ENCODE measurements at places on chromosomes 11 and 22. TPM values are rescaled to one million over a fixed set of nuclear protein-coding genes. Genes with fewer than 3 reads are reported as not detected.

The CARS1 gene
- 46.5 TPM for total RNA-seq

The SOX10 gene
- total RNA-seq = 0.17 TPM

DNA sequence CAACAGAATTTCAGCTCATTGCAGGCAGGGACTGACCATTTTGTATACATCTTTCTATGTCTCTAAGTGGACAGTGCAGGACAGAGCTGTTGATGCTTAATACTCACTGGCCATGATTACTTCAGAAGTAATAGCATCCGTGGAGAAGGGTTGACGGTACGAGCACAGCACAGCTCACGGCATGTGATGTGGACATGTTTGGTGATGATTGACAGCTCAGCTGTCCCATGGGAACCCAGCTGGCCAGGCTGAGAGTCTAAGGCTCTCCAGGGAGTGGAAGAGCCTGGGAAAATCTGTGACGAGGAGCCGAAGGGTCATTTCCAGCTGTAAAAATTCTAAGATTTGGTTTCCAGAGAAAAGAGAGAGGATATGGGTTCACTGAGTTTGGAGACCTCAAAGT, 198.2 kb downstream of the SNX19 start:
- no peak for DNase-seq
- H3K4me1 ChIP-seq = no peaks in the 10 kb centered on the region
- no peaks in the 10 kb centered on the region for H3K36me3 ChIP-seq

DNA sequence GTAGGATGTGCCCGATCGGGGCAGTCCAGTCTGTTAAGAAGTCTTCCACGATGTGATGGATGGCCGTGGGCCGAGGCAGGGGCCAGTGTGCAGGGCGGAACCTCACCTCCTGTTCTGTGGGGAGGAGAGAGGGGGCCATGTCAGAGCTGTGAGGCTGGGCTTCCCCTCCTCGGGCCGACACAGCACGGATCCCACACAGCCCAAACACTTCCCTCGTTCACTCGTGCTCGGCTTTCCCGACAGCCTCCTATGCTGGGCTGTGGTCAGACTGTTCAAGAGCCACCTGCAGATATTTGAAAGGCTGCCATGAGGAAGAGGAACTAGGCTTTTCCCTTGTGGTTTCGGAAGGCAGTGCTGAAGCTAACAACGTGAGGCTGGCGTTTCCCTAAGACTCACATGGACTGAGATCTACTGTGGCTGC, 12.3 kb upstream of the TXN2 start:
- H3K4me3 ChIP-seq = no peak overlapping the region
- H3K27ac ChIP-seq = no peak overlapping the region
- H3K27me3 ChIP-seq = no peaks in the 10 kb centered on the region
- DNase-seq = peak; percentile 17
- H3K4me1 ChIP-seq = no peaks in the 10 kb centered on the region

DNA sequence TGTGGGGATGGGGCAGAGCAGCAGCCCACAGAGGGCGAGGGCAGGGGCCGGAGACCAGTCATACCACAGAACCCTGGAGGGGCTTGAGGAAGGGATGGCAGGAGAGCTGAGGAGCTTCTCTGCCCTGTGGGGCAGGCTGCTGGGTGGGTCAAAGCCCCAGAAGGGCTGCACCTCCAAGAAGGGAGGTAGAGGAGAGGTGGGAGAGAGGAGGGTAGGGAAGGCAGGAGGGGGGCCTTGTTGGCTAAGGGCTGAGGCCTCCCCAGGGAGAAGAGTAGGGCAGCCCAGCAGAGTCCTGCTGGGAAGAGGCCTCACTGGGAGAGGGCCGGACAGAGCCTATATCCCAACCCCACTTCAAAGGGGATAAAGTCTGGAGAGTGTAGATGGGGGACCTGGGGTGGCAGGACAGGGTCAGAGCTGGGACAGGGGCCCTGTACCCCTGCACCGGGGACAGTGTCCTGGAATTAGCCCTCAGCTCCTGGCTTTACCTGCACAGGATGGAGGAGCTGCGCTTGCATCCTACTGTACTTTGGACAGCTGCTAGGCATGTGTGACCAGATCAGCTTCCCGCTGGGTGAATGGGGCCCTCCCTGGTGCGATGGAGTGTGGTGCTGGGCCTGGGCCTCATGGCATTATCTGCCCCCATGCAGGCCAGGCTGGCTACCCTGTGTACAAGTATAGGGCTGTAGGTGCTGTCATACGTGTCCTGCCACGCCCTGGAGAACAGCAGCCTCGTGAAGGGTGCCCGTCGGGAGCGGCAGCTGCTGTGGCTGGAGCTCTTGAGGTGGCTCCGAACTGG, 7.3 kb downstream of the DGCR6L start:
- H3K27me3 ChIP-seq = no peaks in the 10 kb centered on the region
- H3K27ac ChIP-seq = no peak overlapping the region
- H3K4me3 ChIP-seq = no peak overlapping the region
- H3K36me3 ChIP-seq = no peaks in the 10 kb centered on the region

DNA sequence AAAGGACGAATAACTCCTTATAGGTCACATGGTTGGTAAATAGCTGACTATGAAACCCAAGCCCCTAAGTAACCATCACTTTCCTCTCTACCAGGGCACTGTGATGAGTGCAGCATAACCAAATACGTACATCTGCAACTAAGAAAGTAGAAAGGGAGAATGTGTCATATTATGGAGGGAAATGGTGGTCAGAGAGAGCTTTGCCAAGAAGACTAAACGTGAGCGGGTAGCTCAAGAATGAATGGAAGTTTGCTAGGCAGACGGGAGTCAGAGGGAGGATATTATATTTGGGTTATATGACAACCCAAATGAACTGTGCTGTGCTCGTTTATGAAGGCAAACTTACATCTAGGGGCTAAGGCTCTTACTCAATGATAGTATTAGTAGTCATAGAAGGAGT, 537.3 kb downstream of the OPCML start:
- H3K27me3 ChIP-seq = peaks cover 3% of the 10 kb centered on the region
- H3K36me3 ChIP-seq = no peaks in the 10 kb centered on the region
- H3K27ac ChIP-seq = no peak overlapping the region
- H3K4me1 ChIP-seq = no peaks in the 10 kb centered on the region
- no peak for DNase-seq

The ST3GAL4 gene
- total RNA-seq = 6.9 TPM

The OR52K2 gene
- not detected for total RNA-seq

The SCGB1C1 gene
- not detected for total RNA-seq

DNA sequence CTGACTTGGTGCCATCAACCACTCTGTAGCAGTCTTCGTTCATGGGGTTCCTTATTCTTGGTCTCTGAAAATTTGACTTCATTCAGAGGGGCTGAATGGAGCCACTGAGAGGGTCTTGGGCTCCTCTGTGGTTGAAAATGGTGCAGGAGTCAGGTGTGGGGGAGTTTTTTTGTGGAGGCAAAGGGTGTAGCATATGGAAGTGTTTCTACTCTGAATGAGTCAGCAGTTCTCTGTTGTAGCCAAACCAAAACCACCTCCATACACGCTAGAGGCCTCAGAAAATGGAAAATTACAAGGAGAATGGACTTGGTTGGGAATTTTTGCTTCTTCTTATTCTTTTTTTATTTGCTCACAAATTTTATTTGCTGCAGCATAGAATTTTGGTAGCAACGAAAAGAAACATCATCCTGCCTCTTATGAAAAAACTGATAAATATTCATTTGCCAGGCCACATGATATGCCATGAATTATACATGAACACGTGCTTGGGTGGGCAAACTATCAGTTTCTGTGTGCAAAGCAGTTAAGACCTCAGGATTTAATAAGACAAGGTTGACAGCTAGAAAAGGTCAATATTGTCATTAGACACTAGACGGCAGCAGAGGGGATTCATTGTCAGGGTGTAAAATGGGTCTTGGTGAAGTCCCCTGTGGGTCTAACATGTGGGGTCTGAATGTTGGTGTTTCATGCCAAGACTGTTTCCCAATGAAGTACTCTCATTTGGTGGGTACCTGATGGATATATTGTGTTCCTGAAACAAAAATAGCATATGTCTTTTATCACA, 111.7 kb downstream of the MYO18B start:
- peak overlapping the region; percentile 72 for H3K27ac ChIP-seq
- no peaks in the 10 kb centered on the region for H3K27me3 ChIP-seq
- no peaks in the 10 kb centered on the region for H3K4me1 ChIP-seq
- H3K4me3 ChIP-seq = no peak overlapping the region
- DNase-seq = no peak
- H3K36me3 ChIP-seq = no peaks in the 10 kb centered on the region

GRCh38 chr11:27699926-27700350, 317 bp downstream of the BDNF start:
- peaks cover 20% of the 10 kb centered on the region for H3K4me1 ChIP-seq
- no peaks in the 10 kb centered on the region for H3K36me3 ChIP-seq
- H3K27me3 ChIP-seq = no peaks in the 10 kb centered on the region
- peak overlapping the region; percentile 58 for H3K4me3 ChIP-seq
- no peak for DNase-seq

GRCh38 chr22:21760640-21761039, 25.0 kb upstream of the YPEL1 start:
- H3K36me3 ChIP-seq = peaks cover 41% of the 10 kb centered on the region
- no peak overlapping the region for H3K27ac ChIP-seq
- peaks cover under 1% of the 10 kb centered on the region for H3K4me1 ChIP-seq
- no peak overlapping the region for H3K4me3 ChIP-seq
- H3K27me3 ChIP-seq = no peaks in the 10 kb centered on the region
- DNase-seq = no peak

The BATF2 gene
- total RNA-seq = 2.7 TPM

GRCh38 chr11:45180848-45181192, 34.4 kb downstream of the PRDM11 start:
- no peaks in the 10 kb centered on the region for H3K27me3 ChIP-seq
- peak overlapping the region; percentile 52 for H3K4me3 ChIP-seq
- peaks cover 10% of the 10 kb centered on the region for H3K4me1 ChIP-seq
- peak; percentile 59 for DNase-seq
- H3K36me3 ChIP-seq = no peaks in the 10 kb centered on the region

GRCh38 chr22:44639891-44640617, 62.0 kb upstream of the PRR5 start:
- H3K4me1 ChIP-seq = no peaks in the 10 kb centered on the region
- H3K36me3 ChIP-seq = no peaks in the 10 kb centered on the region
- H3K4me3 ChIP-seq = no peak overlapping the region
- H3K27me3 ChIP-seq = no peaks in the 10 kb centered on the region

- H3K27me3 ChIP-seq = no peaks in the 10 kb centered on the region
- H3K27ac ChIP-seq = no peak overlapping the region
- H3K36me3 ChIP-seq = no peaks in the 10 kb centered on the region
- no peak for DNase-seq
Observed at GRCh38 chr22:10780281-10780680, 4747.7 kb upstream of the OR11H1 start.

All from gastrocnemius medialis (tissue), 4 donors.